CD4-positive, alpha-beta T cell treated with Interleukin-15 for 4 hours (primary cell): ENCODE measurements at places on chromosomes 11 and 22.

DNA sequence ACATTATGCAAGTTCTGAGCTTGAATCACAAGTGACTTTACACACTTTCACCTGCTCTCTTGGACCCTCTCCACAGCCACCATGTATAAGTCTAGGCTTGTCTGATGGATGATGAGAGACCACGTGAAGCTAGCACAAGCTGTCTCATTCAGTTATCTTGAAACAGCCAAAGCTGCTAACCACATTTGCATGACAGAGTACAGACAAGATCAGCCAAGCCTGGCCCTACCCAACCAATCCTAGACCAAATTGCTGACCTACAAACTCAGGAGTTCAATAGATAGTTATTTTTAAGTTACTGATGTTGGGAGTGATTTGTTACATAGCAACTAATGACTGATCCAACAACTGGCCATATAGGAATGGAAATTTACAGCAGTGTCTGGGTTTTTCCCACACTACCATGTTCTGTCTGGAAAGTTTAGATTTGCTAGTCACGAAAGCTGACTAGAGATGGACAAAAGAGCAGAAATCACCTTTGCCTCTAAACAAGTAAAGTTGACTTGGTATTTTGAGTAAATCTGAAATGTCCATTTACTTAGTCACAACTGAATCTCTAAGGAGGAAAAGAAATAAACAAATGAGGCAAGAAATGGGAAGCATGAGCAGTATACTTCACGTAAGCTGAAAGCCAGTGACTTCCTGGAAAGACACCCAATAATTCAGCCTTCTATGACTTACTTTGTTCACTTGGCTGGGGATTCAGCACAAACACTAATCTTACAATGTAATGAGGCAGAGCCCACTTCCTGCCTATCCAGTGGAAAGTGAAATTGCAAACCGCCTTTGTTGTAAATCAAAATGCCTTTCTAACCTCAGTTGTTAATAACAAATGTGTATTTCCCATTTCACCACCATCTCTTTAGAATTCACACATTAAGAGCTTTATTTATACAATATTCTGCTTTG lies 101.7 kb downstream of the FAM181B start:
- DNase-seq: no peak

- DNase-seq: no peak
Measured at GRCh38 chr22:25110596-25110845, 89.1 kb upstream of the CRYBB3 start.

GRCh38 chr22:46574993-46575910 lies 37.8 kb upstream of the CELSR1 start:
- DNase-seq: no peak

- DNase-seq: no peak
Measured at GRCh38 chr11:83023410-83023809, 48.3 kb downstream of the RAB30 start.
